NCI-H510A treated with DMSO at 0.1 percent for 48 hours (cell line): ENCODE measurements at places on chromosomes 3 and 15.

DNA sequence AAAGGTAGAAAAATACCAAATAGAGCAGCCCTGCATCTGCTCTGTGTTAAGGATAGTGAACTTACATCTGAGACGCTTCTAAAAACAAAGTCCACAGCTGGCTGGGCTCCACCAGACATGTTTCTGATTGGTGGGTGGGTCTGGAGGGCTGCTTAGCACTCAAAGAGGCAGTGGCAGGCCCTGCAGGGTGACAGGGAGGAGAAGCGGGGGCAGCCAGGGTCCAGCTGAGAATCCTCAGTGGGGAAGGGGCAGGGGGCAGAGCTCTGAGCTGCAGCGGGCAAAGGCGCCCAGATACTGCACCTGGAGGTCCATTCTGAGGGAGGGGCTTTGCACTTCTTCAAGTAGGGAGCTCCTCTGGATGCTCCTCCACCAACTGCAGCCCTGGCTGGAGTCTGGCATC, 28.1 kb downstream of the PRR23E start:
- DNase-seq = no peak

DNA sequence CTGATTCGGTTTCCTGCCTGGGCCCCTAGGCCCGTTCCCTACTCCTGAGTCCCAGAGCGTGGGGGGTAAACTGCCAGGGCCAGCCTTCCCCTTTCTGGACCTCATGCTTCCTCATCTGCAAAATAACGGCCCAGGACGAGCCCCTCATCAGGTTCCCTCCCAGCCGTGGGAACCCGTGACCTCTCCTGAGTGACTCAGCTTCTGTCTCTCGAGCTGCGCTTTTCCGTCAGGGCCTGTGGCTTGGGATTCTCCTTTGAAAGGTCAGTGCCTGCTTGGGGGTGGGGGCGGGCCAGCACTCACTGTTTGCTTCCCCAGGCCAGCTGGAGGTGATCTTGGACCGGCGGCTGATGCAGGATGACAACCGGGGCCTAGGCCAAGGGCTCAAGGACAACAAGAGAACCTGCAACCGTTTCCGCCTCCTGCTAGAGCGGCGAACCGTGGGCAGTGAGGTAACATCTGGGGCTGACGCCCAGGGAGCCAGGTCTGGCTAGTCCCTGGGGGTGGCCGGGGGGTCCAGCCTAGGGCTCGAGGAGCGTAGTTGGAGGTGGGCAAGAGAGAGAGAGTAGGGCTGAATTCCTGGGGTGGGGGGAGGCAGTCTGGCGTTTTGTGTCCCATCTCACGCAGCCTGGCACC, 12.8 kb downstream of the MAN2A2 start:
- DNase-seq = no peak

DNA sequence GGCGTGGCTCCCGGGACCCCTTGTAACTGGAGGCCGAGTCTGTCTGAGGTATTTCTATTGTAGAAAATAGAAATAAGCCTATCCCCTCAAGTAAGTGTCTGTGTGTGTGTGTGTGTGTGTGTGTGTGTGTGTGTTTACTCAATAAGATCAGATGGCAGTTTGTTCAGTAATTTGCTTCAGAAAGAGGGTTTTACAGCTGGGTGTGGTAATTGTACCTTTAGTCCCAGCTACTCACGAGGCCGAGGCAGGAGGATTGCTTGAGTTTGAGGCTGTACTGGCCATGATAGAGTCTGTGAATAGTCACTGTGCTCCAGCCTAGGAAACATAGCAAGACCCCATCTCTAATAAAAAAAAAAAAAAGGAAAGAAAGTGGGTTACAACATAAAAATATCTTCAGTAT, 8.7 kb downstream of the SPINT1 start:
- DNase-seq = no peak

DNA sequence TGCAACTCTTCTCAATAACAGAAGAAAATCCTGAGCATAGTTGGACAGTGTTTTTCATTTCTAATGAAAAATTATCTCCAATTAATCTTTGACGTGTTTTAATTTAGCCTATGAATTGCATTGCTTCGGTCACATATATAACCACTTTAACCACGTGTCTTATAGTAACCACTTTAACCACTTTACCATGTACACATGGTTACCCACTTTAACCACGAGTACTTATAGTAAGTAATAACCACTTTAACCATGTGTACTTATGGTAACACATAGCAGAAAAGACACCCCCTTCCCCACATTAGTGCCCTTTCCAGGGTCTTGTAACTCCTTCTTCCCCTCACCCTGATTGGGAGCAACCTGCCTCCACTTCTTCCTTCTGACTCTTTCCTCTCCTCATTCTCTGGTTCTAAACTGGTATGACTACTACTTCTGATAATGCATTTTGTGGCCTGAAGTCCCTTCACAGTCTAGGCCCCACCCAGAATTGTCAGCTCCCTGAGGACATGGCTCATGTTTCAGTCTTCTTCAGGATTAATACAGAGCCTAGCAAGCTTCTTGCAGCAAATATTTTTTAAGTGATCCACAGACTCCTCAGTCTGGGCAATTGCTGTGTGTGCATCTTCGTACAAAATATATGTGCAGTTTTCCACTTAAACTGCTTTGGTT, 25.0 kb downstream of the SLC7A14 start:
- peak; percentile 20 for DNase-seq

GRCh38 chr15:90037961-90038631, 37.0 kb downstream of the ZNF710 start:
- DNase-seq = no peak

DNA sequence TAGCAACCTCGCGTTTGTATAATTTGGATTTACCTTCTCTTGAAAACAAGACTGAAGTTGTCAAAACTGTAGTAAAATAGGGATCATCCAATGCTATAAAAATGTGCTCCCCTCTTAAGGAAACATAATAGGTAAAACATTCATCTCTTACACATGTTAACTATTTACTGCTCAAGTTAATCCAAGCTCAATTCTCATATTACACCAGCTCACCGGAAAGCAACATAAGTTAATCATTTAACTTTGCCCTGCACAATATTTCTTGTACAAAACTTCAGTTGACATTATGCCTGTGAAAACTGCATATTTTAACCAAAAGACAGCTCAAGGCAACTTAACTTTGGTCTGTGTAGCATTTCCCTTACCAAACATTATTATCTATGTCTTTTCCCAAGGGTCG, 634.2 kb downstream of the NAALADL2 start:
- DNase-seq = no peak

DNA sequence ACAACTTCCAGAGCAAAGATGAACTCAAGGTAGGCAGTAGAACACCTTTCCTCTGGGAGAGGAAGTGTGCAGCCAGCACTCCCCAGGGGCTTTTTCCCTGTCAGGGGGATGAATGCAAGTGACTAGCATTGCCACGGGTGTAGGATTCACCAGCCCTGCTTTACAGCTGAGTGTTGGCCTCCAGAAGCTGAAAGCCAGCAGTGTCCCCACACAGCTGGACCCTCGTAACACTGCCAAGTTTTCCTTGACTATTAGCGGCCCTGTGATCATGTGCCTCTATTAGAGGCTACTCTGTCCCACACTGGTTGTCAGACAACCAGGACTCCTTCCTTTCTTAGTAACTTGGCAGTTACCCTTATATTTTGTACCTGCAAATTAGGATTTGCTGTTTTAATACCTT, 104.9 kb upstream of the MANF start:
- no peak for DNase-seq

DNA sequence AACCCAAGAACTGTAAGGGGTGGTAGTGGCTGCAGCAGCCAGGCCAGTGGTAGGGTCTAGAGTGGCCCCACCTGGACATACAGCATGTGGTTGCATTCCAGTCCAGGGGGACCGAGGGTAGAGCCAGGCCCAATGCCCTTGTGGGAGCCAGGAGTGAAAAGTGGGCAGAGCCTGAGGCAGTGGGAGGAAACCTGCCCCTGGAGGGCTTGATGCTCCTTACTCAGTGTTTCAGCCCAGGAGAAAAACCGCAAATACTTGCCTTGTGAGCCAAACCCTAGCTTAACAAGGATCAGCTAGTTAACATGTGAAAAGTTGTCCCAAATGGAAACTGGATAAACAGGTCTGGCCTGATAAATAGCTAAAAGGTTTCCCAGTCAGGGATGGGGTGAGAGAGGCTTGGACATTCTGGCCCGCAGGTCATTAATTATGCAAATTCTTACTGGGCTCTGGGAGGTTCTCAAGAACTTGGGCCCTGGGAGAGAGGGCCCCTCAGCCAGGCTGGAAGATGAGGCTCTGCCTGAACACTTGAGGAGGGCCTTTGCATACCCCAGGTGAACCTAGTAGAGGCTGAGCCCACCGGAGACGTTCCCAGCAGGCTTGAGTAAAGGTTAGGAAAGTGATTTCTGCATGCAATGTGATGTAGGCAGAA, 222.1 kb downstream of the THSD4 start:
- no peak for DNase-seq

- no peak for DNase-seq
Measured at GRCh38 chr3:11356269-11356668, 84.1 kb downstream of the ATG7 start.

- no peak for DNase-seq
Measured at GRCh38 chr3:192869131-192870031, 48.3 kb downstream of the MB21D2 start.

DNA sequence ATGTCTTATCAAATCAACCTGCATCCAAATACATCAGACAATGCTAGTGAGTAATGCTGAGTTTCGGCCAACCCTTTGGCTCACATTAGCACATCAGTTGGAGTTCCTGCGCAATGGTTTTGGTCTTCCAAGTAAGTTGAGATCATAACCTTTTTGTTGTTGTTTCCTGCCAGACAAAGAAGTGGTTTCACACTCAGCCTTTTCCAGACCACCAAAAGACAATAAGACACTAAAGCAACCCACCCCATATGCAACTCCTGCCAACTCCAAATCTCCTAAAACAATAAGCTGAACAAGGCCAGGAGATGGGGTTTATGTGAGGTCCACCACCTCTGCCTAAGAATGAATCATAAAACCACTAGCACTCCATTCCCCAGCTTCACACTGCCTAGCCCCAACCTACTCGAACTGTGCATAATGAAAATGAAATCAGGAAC, 177.0 kb downstream of the ERC2 start:
- no peak for DNase-seq

GRCh38 chr3:70138606-70139005, 139.1 kb downstream of the SAMMSON start:
- no peak for DNase-seq

DNA sequence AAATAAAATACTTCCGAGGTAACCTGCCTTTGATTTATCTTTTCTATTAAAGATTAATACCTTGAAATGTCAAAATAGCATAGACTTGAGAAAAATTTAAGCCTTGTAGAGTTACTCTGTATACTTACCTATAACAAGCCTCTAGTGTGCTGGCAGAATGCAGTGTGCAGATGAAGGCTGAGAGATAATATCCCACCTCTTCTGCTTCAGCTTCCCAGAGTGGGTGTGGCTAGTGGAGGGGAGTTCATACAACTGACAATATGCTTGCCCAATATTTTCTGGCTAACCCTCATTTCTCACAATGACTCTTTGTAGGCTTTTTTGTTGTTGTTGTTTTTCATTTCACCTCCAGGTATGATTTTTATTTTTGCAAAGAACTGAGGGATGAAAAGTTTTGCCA, 15.7 kb upstream of the ZBTB20 start:
- DNase-seq = no peak

GRCh38 chr3:14719006-14719405, 44.1 kb downstream of the C3orf20 start:
- no peak for DNase-seq

DNA sequence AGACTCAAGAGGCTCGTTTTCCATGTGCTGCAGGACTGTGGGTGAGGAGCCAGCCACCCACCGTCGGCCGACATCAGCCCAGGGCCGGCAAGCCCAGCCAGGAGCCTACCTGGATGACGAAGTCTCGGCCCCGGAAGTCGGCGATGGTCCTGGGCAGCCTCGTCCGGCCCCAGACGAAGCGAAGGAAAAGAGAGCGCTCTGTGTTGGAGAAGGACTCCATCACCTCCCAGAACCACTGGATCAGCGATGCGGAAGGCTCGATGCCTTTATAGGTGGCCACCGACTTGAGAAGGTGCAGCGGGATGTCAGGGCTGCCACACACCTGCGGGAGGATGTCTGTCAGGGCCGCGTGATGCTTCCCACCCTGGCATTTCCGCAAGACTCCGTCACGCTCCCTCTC, 13.8 kb upstream of the OCA2 start:
- DNase-seq = no peak

GRCh38 chr15:33242165-33242564, 47.7 kb upstream of the FMN1 start:
- no peak for DNase-seq

DNA sequence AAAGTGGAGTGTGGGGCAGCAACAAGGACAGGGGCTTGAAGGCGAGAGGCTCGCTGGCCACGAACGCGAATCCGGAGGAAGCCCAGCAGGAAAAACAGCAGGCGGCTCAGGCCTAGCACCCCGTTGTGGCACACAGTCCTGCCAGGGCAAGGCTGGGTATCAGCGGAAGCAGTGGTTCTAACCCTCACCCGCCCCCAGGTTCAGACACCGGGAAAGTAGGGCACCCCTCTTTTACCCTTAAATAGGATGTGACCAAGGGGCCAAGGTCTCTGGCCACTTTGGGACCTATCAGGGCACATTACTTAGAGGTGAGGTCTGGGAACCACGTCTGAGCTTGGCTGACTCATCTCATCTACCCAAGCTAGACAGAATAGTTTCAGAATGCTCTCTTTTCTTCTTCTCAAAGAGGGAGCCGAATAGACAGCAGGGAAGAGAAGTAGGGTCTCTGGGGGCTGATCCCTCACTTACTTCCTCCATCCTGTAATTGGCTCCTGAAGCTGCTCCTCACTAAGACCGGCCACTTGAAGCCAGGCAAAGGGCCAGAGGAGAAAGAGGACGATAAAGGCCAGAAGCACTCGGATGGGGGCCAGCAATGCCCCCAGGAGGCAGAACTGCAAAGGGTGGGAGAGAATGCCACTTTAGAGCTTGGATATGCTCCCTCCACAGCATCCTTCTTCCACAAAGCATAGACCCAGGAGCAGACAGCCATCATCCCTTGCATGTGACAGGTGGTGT, 1.7 kb downstream of the LPCAT4 start:
- DNase-seq = no peak

GRCh38 chr3:9947025-9947995, 4.9 kb downstream of the PRRT3 start:
- no peak for DNase-seq

DNA sequence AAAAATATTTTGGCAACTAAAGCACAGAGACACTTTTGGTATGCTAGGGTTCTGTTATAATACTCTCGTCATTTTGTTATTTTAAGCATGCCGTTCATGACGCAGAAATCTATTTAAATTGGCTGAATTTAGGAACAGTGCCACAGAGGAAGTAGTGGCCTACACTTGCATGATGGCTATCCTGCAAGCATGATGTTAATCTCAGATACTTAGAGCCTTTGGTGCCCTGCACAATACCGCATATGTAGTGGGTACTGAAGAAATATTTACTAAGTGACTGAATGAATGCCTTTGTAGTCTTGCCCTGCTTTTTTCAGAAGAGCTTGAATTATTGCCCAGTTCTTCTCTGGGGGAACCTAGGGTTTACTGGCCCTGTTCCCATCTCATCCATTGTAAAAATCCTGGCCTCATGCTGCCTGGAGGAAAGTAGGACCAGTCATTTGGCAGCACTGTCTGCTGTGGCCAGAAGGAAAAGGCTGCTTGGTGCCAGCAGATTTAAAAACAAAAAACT, 79.0 kb downstream of the SERPINI1 start:
- DNase-seq = no peak

GRCh38 chr15:64521726-64522164, 61.4 kb downstream of the ZNF609 start:
- DNase-seq = no peak
